Chondrocyte (in vitro differentiated cells): ENCODE measurements at places on chromosomes 4 and X. TPM values are rescaled to one million over a fixed set of nuclear protein-coding genes. Genes with fewer than 3 reads are reported as not detected.

DNA sequence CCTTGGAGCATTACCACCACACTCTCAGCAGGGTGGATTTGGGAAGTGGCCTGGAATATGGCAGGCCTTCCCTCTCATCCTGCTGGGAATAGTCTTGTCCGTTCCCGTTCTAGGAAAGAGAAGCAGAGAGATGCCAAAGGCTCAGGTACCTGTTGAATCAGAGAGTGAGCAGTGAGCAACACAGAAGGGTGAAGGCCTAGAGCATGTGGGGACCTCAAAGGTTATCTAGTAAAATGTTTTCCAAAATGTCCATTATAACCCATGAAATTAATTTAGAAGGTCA lies 30.8 kb downstream of the SLC16A2 start:
- no peak for DNase-seq

DNA sequence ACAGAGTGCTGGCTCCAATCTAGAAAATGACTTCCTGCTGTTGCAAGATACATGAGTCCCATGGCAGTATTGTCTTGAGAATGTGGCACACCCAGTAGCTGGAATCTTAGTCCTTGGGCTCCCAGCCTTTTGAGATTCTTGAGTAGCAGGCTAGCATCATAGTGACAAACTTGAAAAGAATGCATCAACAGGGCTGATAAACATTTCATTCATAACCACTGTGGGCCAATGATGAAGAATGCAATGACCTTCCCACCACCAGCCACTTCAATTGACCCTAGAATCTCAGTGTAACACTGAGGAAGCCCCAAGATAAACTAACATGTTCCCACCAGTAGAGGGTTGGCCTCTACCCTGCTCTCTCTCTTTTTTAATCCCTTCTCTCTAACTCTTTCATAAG lies 329.3 kb downstream of the GBA3 start:
- DNase-seq = no peak

The CLIC2 gene
- 0.97 to 1.8 TPM (median 0.97 TPM) in 3 replicates for total RNA-seq

DNA sequence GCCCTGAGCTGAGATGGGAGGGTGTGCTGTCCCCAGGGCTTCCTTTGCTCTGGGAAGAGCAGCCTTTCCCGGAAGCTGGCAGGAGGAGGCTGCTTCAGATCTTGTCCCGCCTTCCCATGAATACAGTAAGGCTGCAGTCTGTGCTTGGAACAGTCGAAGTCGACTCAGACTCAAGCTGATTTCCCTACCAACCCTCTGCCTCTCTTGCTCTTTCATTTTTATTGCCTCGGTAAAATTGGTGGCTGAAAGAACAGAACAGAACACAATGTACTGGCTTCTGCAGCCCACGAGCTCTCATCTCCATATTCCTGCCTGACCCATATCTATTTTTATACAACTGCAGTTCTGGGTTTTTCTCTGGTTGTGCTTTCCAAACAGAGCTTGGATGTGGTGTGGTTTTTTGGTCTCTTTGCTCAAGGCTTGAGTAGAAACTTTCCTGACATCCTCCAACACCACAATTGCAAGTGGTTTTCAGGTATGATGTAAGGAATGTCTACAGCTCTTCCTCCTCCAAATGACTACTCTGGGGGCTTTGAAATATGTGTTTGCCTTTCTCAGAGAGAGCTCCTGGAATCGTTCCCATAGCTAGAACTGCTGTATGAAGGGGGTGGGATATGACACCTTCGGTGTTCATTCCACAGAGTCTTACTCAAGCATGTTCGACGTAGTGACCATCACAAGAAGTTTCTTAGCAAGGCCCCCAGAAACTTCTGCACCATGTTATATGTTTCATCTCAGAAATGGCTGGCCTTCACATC lies 61.3 kb downstream of the ENPP6 start:
- DNase-seq = no peak

The PCDH19 gene
- 5.0 to 63.2 TPM (median 5.3 TPM) in 3 replicates for total RNA-seq

GRCh38 chrX:70553516-70553915 lies 108.9 kb downstream of the DLG3 start:
- DNase-seq = no peak

DNA sequence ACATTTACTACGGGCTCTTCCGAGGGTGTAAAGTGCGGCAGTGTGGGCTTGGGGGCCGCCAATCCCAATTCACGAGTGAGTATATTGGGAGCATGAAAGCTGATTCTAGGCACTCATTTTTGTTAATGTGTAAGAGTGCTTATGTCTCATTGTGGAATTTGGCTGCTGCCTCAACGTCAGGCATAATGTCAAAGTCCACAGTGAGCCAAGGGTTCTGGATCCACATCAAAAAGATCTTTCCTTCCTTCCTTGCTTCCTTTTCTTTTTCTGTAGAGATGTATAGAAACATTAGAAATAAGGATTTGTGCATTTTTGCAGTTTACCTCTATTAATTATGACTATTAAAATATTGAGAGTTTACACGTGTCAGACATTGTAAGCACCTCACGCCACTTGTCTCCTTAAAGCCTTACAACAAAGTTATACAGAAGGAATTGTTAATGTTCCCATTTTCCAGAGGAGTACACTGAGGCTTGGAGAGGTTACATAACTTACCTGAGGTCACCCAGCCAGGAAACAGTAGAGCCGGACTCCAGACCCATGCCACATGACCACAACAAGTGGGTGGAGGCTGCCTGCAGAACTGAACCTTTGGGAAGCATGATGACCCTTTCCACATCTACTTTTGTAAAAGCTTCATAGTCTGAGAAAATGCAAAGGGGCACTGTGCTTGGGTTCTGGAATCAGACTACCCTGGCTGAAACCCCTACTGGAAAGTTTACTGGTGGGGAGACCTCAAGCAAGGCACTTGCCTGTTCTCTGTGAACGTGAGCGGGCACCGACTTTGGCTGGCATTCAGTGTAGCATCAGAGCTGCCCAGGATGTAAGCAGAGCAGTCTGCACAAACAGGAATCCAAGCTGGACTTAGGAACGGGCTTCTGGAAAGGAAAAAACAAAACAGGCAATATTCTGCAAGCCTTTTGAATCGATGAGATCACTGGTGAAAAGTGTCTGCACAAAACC lies 761 bp downstream of the CLRN2 start:
- no peak for DNase-seq

GRCh38 chr4:139083607-139083955 lies 68.0 kb downstream of the NOCT start:
- DNase-seq = peak; percentile 90

DNA sequence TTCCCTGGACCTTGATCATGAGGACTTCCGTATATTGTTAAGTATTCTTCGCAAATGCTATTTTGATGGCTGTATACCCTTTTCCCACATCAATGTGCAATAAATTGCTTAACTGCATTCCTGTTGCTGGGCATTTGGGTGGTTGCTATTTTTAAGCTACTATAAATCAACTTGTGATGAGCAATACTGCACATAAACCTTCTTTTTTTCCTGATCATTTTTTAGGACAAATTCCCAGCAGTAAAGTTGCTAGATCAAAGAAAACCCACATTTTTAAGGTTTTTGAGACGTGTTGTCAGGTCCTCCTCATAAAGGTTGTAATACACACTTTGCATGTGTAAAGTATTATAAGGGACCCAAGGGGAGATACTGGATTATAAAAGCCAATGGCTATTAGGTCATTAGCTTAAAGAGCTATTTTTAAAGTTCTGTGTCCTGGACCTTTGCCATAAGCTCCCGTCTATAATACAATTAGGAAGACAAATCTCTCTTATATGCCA lies 35.6 kb downstream of the LIMCH1 start:
- DNase-seq = no peak

GRCh38 chr4:113955411-113955810 lies 24.0 kb downstream of the ARSJ start:
- no peak for DNase-seq

DNA sequence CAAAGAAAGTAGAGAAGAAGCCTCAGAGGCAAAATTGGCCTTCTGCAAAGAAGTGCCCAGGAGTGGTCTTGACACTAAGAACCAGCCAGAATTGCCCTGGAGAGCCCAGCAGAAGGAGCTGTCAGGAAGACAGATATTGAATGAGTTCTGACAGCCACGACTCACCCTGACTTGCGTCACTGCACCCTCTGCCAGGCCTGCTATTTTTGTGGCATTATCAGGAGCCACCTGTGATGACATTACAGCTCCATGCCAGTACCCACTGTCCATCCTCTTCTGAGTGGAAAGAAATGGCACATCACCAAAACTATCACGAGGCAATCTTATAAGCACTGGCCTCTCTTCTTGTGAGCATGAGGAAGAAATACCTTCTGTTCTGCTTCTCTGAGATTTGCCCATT lies 67.7 kb downstream of the SMIM20 start:
- no peak for DNase-seq

DNA sequence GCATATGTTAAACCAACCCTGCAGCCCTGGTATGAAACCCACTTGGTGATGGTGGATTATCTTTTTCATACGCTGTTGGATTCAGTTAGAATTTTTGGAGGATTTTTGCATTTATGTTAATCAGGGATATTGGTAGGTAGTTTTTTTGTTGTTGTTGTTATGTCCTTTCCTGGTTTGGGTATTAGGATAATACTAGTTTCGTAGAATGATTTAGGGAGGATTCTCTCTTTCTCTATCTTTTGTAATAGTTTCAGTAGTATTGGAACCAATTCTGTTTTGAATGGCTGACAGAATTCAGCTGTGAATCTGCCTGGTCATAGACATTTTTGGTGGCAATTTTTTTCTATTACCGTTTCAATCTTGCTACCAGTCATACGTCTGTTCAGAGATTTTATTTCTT lies 305.4 kb downstream of the IDS start:
- no peak for DNase-seq

DNA sequence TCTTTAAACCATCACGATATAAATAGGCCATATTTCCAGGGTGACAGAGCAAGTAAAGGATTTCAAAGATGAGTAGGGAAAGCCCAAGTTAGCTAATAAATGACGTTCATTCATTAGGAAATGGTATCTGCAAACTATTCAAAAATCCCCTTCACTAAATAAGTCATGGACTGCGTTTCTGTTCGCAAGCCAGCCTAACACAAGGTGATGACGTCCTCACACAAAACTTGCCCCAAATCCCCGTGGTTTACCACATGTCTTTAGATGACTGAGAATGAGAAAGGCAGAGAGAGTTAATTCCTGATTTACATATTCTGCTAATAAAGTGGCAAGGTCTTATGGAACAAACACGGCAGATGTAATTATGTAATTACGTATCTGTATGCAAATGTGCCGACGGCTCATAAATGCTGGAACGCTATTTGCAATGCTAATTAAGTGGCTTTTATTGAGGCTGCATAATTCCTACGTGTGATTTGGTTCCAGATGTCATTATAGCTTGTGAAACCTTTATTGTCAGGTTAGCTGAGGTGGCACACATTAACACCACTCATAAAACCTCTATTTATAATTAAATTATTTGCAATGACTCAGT lies 437.7 kb upstream of the FRG1 start:
- DNase-seq = no peak

DNA sequence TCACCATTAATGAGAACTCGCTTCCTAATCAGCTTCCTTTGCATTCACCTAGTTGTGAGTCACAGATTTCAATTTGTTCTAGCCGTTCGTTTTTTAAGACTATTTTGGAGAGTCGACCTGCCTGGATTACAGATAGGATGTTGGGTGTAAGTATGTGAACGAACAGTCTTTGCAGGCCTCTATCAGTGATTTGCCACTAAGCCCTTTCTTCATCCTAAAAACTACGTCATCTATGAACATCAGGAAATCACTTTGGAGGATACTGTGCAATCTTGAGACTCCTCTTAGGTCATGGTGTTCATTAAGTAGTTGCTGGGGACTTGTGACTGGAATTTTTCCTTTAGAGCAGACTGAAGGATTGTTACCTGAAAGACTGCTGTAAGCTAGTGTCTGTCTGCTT lies 1.1 kb downstream of the POLA1 start:
- DNase-seq = no peak

The SULT1E1 gene
- total RNA-seq = 1.2 to 1.9 TPM (median 1.4 TPM) in 3 replicates

- DNase-seq = no peak
Measured at GRCh38 chr4:14518136-14518535, 484.1 kb upstream of the CPEB2 start.

GRCh38 chr4:53541577-53542206 lies 49.6 kb downstream of the LNX1 start:
- no peak for DNase-seq

DNA sequence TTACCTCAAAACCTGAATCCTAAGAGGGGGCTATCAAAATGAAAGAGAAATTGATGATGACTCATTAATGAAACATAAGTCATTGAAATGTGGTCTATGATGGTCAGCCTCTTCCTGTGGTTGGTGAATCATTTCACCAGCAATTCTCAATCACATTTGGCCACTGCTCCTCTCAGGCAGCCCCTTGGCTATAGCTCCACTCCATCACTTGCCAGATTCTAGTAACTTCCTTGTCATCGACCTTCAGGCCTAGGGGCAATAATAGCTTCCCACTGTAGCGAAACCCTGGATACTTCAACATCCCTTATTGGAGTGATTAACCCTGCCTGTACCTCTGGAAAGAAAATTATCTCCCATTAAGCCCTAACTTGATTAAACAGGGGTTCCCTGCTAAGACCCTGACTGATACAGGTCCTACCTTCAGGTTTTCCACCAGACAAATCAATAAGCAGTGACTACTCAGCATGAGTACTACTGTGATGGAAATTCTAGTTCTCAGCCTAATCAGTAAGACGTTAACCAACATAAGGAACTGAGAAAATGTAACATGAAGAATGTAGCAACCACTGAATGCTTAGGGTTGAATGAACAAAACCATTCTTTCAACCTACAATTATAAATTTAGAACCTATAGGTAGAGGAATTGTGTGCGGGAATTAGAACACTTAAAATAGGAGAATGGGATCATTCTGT lies 30.4 kb downstream of the ADH7 start:
- no peak for DNase-seq

The ETDA gene
- not detected in 3 replicates for total RNA-seq

GRCh38 chr4:15003401-15003890 lies 1.2 kb downstream of the CPEB2 start:
- DNase-seq = peak; percentile 93

DNA sequence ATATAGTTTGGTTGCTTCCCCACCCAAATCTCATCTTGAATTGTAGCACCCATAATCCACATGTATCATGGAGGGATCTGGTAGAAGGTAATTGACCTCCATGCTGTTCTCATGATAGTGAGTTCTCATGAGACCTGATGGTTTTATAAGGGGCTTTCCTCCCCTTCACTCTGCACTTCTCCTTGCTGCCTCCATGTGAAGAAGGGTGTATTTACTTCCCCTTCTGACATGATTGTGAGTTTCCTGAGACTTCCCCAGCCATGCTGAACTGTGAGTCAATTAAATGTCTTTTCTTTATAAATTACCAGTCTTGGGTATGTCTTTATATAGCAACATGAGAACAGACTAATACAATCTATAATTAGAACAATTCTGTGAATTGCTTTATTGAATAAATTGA lies 11.9 kb upstream of the DCAF4L1 start:
- no peak for DNase-seq

DNA sequence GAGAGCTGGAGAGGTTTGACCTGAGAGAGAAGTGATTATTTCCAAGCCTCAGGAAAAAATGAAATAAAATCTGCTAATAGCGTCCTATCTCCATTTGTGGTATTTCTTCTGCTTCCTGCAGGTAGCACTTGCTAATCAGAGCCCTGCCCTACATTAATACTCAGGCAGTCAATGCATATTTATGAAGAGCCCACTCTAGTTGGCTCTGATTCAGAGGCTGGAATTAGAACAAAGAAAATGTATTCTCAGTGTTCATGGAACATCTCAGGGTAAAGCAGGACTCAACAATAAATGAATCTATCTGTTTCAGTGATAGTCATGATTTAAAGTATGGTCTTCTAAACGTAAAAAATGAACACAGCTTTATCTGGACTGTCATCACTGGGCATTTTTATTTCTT lies 1.4 kb upstream of the ATP8A1 start:
- DNase-seq = no peak

The MCTS1 gene
- 28.8 to 46.1 TPM (median 30.2 TPM) in 3 replicates for total RNA-seq
